BJ (cell line): ENCODE measurements at places on chromosomes 7 and 10. TPM values are rescaled to one million over a fixed set of nuclear protein-coding genes. Genes with fewer than 3 reads are reported as not detected.

CHAT gene
- not detected in 2 replicates for polyA plus RNA-seq

DNA sequence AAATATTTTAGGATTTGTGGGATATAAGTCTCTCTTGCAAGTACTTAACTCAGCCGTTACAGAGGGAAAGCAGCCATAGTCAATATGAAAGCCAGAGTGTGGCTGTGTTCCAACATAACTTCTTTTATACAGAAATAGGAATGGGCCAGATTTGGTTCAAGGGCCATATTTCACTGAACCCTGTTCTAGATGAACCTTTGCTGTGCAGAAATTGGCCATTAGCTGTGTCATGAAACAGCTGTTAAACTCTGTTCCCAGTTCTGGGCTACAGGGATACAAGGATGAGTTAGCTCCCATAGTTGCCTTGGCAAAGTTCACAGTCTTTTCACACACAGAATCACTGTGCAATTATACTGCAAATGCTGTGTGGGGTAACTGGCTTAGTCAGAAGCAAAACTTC, 213.9 kb upstream of the LRRN3 start:
- DNase-seq = no peak

DNA sequence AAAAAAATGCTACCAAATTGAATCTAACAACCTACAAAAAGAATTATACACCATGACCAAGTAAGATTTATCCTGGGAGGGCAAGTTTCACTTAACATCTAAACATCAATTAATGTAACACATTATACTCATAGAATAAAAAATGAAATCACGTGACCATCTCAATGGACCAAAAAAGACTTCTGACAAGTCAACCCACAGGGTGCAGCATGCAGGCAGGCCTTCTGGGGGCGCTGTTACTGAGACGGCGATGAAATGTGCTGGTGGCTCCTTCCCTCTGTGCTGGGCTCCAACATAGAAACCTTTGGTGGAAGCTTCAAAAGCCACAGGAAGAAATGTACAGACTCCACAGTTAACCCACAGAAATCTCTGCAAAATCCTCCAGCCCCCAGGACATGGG, 103.1 kb downstream of the INHBA start:
- no peak for DNase-seq

- DNase-seq = no peak
Measured at GRCh38 chr7:20183086-20183485, 34.1 kb downstream of the MACC1 start.

- DNase-seq = no peak
Measured at GRCh38 chr10:108303149-108303548, 1138.6 kb upstream of the SORCS1 start.

COL28A1 gene
- polyA plus RNA-seq = 0.04 and 0.11 TPM in 2 replicates

GRCh38 chr7:50559881-50560280, 5.3 kb downstream of the DDC start:
- DNase-seq = no peak

- no peak for DNase-seq
Measured at GRCh38 chr10:107579970-107580369, 415.5 kb upstream of the SORCS1 start.

GRCh38 chr10:6349846-6350535, 147.3 kb downstream of the PFKFB3 start:
- DNase-seq = no peak

DNA sequence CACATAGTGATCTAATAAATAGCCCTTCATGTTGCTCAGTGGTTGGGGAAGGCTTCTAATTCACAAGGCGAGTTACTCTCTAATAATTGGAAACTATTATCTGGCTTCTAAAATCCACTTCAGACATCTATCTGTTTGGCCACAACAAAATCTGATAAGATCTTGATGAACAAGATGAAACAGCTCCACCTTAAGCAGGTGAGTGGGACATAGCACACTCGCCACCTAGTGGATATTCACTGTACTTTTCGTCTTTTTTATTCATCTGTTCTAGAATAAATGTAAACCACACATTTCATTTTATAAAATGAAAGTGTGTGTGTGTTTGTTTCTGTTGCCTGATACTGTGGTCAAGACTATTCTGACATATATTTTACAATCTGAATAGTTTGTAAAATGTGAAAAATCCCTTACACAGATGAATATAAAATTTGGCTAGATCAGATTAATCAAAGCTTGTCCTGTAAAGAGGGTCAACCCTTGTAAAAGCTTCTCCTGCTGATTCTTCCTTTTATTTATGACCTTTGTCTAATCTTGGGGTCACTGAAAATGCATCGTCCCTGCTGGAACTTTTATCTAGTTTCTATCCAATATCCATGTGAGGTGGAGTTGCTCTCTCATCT, 26.5 kb upstream of the CNTNAP2 start:
- DNase-seq = no peak

GJC3 gene
- not detected in 2 replicates for polyA plus RNA-seq

DNA sequence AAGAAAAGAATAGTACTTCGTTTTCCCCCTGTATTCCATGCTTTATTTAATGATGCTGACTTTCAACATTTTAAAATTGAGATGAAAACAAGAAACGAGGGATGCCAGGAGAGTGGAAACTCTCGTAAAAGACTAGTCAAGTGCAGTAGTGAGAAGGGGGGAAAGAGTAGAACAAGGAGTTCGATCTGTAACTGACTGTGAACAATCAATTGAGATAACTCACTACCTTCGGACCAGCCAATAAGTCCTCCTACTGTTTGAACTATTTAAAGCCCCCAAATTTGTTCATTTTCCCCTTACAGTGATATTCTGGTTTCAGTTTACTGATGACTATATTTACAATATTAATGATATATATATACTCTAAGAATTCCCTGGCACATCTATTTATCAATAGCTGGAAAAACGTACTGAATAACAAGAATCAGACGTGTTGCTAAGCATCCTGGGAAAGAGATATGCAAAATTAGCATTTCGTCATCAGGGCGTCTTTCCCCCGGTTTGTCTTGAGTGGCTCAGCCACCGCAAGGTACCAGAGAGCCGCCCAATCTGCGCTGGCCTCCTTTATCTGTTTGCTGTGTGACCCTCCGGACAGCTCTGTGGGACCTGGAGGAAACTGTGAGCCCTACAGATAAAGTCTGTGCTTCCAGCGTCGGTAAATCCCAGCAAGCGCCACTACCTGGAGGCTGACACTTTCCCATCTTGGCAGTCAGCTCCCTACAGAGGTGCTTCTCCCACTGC, 41.1 kb downstream of the PDIA4 start:
- DNase-seq = peak; percentile 50
